Cortex of kidney (tissue), 1 donor: ENCODE measurements at places on chromosomes 16 and 17.

GRCh38 chr16:27929818-27930217 lies 133.7 kb downstream of the GSG1L start:
- DNase-seq = no peak

DNA sequence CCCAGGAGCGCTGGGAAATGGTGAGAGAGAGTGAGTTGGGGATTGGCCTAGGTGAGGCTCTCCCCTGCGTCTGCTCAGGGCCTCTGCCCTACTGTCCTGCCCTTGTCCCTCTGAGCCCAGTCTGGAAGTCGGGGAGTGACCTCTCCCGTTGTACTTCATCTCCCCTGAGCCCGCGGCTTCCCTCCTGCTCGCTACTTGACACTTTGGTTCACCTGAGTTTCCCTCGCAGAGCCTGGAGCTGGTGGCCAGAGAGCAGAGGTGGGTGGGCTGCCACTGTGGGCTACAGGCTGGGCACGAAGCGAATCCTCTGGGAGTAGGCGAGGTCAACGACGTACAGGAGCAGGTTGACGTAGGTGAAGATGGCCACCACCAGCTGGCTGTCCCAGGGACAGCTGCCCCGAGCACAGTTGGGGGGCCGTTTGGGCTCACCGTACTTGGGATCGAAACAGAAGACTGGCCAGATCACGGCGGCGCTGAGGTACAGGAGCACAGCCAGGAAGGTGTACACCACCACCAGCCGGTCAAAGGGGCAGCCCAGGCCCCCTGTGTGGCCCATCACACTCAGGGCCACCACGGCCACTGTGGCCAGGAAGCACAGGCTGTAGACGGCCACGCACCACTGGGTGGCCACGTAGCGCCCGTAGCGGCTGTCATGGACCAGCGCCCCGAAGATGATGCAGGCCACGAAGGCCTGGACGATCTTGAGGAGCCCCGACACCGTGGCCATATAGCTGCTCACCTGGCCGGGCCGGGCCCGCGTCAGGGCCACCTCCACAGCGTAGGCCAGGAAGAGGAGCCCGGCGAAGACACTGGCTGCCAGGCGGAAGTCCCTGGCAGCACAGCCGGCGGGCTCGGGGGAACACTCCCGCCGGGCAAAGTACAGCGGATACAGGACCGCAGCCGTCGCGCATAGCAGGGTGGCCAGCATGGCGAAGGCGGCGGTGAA lies 3.7 kb upstream of the PYCR1 start:
- DNase-seq = no peak

GRCh38 chr16:57091975-57092785 lies at the start of gene CPNE2:
Gene CPNE2 (plus strand): TSS chr16:57092583. CDS start chr16:57110743, 18,160 bp downstream.
- DNase-seq = no peak

GRCh38 chr16:48287239-48287638 lies 39.9 kb upstream of the ABCC11 start:
- no peak for DNase-seq

DNA sequence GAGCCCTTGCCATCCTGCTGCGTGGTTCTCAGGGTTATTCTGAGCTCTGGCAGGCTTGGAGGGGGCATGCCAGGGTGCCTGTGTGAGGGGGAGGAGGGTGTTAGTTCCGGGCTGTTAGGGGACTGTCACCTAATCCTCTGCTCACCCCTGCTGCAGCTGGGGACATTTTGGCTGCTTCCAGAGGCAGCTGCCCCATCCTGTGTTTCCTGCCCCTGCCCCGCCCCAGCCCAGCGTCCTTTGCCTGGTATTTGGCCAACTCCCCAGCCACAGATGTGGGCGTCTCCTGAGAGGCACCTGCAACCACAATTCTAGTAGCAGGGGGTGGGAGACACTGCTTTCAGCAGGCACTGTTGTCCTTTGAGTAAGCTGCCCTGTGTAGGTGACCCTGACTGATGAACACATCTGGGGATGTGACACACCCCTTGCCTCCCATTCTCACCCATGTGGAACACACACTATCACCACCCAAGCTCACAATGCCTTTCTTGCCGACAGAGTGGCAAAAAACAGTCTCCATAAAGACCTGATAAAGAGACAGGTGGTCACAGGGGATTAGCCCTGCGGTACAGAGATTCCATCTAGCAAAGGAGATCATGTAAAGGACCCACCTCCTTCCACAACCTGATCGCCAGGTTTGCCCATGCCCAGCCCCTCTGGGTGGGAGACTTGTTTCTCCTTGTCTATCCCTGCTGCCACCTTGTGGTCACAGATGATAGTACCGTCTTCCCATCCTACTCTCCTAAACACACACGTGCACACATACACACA lies at the start of gene CHRNE:
Gene CHRNE (minus strand): TSS at position 48 of the 768 bp plus-strand sequence. CDS start 35 bp downstream, at position 13.
- no peak for DNase-seq

- DNase-seq = no peak
These were observed 98.2 kb upstream of the DHX40 start for GRCh38 chr17:59466946-59467801.

GRCh38 chr16:82240111-82240510 lies 70.1 kb upstream of the MPHOSPH6 start:
- no peak for DNase-seq

- DNase-seq = no peak
These were observed 6.6 kb upstream of the PMP22 start for GRCh38 chr17:15271741-15272140.
